ENCODE measurements at places on chromosomes 7 and 10.
A peak's percentile ranks its signal among the peaks of the same experiment; 100 is the strongest.

GRCh38 chr7:149329766-149330334 is 67.9 kb downstream of the ZNF783 start:
- DNase-seq: no peak

DNA sequence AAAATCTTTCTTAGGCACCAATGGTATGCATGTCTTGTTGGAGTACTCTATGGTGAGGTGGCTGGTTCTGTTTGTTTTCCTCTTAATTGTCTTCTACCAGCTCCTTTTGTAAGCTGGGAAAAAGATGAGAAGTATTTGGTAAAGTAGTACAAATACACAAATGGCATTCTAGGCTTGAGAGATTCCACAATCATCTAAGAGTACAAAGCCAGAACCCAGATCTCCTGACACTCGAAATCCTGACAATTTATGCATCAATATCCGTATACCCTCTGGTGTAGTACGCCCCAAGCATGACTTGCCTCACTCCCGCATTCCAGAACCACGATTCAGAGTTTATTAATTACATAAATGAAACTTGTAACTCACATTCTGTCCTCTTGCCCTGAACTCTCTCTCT is 43.5 kb downstream of the CDCA7L start:
- DNase-seq: peak; percentile 17

DNA sequence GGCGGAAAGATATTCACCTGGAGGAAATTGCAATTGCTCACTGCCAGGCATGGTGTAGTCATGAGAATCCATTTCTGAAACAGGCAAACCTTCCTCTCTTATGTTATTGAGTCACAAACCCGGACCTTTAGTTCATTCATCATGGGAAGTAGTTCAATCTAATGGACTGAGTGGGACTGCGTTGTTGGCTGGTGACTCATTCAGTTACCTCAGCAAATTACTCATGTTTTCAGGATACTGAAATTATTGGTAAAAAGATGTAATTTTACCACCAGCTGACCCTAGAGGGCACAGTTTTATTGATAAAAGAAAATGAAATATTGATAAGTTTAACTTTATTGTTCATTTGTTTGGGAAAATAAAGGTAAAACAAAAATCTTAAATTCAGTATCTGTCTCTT is 1194.4 kb upstream of the SORCS1 start:
- DNase-seq: peak; percentile 88

DNA sequence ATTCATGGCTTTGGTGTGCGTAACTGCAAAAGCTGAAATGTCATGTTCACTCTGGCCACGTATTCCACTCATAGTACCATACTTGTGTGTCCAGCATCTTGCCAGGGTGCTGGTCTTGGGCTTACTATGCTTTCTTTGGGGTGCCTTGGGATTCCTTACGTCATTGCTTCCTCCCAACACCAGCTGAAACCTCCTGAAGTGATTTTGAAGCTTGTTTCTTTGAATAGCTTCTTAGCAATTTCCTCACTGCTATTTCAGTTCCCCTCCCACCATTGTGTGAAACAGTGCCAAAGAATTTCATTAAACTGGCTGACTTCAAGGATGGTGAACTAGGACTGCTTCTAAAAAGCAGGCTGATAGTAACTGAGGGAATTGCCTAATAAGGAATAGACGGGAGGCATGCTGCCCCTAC is 36.9 kb downstream of the ENTPD1 start:
- DNase-seq: no peak

GRCh38 chr10:80173466-80173865 is 31.9 kb downstream of the ANXA11 start:
- no peak for DNase-seq

DNA sequence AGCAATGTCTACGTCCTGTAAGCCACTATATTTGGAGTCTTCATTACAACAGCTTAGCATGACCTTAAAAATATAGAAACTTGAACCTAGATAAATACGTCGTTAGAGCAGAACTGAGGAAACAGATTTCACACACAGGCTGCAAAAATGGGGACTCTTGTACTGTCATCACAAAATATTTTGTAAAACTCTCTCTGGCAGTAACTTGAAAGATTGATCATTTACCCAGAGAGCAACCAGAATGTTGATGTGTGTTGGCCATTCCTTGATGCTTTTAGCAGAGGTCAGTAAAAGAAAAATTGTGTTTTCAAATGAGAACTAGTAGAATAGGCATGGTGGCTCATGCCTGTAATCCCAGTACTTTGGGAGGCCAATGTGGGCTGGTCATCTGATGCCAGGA is 14.5 kb upstream of the PON1 start:
- DNase-seq: no peak

DNA sequence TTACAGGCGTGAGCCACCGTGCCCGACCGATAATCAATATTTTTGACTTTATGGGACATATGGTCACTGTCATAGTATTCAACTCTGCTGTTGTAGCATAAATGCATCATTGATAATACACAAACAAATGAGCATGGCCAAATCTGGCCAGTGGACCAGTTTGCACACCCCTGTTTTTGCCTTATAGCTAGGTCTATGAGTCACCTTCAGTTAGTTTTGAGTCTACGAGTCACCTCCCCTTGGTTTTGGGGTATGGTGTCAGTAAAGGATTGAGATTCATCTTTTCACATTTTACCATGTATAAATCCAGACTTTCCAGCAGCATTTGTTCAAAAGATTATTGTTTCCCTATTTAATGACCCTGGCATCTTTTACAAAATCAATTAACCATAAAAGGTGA is 362.5 kb upstream of the NRP1 start:
- DNase-seq: no peak

DNA sequence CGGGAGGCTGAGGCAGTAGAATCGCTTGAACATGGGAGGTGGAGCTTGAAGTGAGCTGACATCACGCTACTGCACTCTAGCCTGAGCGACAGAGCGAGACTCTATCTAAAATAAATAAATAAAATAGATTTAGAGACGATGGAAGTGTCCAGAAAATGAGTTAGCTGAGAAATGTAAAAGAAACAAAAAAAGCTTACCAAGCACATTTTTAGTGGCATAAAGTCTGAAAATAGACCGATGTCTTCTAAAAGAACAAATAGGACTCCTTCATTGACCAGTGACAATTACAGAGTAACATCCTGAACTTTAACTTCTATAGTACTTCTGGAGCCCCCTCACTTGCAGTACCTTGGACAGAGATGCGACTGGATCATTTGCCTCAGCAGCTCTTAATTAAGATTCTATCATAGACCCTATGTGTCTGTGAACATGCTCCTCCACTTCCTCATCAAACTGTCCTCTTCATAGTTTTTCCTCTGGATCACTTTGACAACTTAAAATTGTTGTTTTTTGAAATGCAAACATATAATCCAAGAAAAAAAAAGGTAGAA is 25.2 kb upstream of the SRPK2 start:
- DNase-seq: no peak

GRCh38 chr10:78039743-78040142 is 6.1 kb downstream of the RPS24 start:
- no peak for DNase-seq

GRCh38 chr7:150449206-150449952 is 1.1 kb upstream of the GIMAP8 start:
- DNase-seq: no peak

GRCh38 chr10:62511656-62512055 is 137.5 kb downstream of the ZNF365 start:
- DNase-seq: no peak

- DNase-seq: no peak
Measured at GRCh38 chr10:103850572-103850895, 4.8 kb downstream of the SH3PXD2A start.

DNA sequence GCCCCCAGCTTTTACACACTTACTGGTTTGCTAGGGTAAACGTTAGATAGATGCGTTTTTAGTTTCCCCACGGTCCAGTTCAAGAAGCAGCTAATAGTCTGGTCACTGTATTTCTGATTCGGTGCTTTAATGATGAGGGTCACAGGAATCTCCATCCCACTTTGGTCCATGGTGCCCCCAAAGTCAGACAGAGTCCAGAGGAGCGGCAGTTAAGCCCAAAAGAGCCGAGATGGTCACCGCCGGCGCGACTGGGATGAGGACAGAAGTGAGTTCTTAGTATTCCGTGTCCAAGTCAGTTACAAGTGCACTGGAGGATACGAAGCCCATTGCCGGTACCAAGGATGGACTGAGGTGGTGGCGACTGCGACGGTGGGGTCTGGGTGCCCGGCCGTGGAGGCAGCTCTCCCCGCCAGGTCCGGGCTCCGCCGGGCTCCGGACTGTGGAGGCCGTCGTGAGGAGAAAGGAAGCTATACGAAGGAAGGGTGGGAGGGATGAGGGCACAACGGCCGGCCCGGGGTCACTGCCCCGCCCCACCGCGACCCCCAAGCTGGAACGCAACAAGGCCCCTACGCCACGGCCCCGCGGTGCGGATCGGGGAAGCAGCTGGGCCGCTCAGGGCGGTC is 663 bp downstream of the HERPUD2 start:
- peak; percentile 27 for DNase-seq

DNA sequence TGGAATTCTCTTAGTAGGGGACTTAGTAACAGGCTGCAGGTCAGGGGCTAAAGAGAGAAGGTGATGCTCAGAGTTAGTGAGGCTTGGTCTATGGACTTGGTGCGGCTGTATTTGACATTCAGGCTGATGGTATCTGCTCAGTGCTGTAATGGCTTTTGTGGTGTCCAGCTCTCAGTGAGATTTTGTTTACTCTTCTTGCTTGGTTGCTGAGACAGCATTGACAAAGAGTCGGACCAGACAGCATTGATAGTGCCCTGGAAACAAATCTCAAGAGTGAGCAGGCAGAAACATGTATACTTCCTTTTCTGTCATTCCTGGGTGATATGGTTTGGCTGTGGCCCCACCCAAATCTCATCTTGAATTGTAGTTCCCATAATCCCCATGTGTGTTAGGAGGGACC is 202.0 kb downstream of the STK31 start:
- DNase-seq: no peak

- no peak for DNase-seq
Measured at GRCh38 chr10:86057708-86058107, 308.9 kb downstream of the GRID1 start.

GRCh38 chr7:45593877-45594276 is 19.7 kb downstream of the ADCY1 start:
- DNase-seq: no peak

DNA sequence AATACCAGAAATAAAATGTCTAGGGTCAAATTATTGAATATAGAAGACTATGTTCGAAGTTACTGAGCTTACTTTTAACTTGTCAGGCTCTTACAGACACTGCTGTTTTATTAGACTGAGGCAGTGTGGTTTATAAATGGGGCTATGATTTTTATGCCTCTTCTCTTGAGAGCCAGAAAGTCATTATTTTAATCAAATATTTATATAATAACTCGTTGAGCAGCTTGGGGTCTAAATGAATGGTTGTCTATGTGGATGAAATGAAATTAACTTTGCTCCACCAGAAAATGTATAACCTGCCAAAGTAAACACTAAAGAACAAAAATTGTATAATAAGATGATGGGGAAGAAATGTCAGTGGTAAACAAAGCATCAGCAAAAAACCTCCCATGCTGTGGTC is 175.6 kb upstream of the THSD7A start:
- no peak for DNase-seq

- DNase-seq: no peak
Measured at GRCh38 chr7:51543801-51544553, 227.4 kb upstream of the COBL start.

DNA sequence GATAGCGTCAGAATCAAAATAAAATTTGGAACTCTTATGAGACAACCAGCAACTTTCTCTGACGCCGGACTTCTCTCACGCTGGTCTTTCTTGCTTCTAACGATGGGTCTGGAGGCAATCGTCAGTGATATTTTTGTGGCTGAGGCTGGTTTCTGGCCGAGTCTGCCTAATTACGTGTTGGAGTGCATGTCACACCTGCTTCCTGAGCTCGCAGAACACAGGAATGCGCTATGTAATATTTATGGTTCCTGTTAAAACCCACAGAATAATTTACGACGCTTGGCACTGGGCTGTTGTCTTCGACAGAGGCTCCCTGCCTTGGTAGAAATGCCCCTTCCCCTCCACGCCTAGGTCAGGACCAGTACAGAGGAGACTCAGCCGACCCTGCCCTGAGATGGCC is 64.9 kb downstream of the NPTX2 start:
- no peak for DNase-seq

DNA sequence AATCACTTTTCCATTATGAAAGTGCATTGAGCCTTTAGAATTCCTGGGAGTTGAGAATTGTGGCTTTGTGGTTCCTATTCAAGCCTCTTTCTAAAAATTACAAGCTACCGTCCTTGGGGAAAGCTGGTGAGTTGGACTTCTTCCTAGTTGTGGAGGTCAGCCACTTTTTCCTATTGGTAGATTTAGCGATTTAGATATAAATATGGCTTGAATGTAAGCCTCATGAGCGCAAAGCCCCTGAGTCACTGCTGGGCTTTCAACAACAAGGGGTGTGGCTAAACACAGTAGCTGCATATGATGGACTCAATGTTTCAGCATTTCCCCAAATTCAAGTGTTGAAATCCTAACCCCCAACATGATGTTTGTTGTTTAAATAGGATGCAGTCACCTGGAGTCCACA is 150.0 kb upstream of the IGFBP3 start:
- peak; percentile 45 for DNase-seq

DNA sequence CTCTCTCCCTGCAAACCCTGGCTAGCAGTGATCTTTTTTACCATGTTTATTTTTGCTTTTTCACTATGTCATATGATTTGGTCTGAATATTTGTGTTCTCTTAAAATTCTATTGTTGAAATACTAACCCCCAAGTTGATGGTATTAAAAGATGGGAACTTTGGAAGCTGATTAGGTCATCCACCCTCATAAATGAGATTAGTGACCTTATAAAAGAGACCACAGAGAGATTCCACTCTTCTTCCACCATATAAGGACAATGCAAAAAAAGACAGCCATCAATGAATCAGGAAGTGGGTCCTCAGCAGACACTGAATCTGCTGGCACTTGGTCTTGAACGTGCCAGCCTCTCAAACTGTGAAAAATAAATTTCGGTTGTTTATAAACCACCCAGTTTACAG is 112.8 kb upstream of the KCND2 start:
- no peak for DNase-seq

GRCh38 chr10:122051609-122052385 is 62.8 kb downstream of the TACC2 start:
- DNase-seq: peak; percentile 89

DNA sequence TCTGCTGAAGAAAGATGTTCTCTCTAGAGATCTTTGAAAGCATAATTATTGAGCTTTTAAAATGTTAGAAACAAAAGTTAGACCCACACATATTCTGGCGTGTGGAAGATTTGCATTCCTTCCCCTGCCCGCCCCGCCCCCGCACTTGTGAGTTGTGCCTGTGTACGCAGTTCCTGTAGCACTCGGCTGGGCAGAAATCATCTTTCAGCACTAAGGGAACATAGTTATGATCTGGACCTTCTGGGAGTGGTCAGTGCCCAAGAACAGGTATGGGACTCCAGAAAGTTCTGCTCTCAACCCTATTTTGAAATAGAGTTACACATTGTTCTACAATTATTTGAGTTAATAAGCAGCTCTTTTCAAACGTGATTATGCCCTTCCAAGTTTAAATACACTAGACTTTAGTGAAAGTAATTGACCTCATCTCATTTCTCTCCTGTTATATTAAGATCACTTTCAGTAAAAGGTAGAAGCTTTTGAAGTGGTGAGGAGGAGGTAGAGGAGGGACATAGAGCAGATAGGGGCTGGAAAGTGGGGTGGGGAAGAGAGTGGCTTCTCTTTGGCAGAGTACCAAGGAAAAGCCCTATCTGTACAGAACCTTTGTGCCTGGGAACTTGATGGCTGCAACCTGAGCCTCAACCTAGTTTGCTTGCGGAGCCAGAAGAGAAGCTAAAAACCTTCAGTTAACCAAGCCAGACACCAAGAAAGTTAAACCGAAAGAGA is 5.7 kb downstream of the BLVRA start:
- peak; percentile 77 for DNase-seq
